Fibroblast of skin of left biceps (primary cell): ENCODE measurements at places on chromosomes 2 and 18.

GRCh38 chr18:67652288-67652687, 135.8 kb upstream of the DSEL start:
- DNase-seq: no peak

GRCh38 chr18:3209859-3210569, 9.8 kb downstream of the MYOM1 start:
- DNase-seq: no peak

GRCh38 chr2:53028225-53028624, 739.4 kb upstream of the CHAC2 start:
- DNase-seq: peak; percentile 71

GRCh38 chr2:173555833-173556232, 201.2 kb downstream of the CDCA7 start:
- DNase-seq: peak; percentile 22

DNA sequence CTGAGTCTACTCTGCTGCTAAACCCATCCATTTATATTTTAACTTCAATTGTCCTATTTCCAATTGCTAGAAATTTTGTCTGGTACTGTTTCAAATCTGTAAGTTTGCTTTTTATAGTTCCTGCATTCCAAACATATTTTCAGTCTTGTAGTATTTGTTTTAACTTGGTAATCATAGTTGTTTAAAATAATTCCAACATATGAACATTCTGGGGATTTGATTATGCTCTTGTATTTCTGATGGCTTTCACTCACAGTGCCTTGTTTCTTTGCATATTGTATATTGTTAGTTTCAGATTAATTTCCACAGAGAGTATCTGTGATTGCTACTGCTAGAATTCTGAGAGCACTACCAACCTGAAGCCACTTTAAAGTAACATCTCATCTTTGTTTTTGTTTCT, 202.4 kb downstream of the ETAA1 start:
- no peak for DNase-seq

GRCh38 chr18:23209031-23209430, 73.7 kb downstream of the CABLES1 start:
- no peak for DNase-seq

DNA sequence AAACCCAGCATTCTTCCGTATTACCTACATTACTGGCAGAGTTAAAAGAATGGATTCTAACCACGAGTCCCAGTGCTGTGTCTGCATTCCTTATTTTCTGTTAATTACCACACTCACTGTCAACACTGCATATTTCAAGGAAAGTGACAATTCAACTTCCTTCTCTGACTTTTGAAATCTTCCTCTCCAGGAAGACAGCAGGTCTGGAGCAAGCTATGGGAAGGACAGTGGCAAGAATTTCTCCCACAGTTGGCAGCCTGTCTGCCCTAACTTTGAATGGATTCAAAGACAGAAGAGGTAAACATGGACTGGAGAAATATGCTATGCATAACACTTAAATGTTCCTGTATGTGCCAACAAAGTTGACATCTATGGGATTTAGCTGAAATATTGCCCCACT, 700.5 kb upstream of the CHAC2 start:
- no peak for DNase-seq

DNA sequence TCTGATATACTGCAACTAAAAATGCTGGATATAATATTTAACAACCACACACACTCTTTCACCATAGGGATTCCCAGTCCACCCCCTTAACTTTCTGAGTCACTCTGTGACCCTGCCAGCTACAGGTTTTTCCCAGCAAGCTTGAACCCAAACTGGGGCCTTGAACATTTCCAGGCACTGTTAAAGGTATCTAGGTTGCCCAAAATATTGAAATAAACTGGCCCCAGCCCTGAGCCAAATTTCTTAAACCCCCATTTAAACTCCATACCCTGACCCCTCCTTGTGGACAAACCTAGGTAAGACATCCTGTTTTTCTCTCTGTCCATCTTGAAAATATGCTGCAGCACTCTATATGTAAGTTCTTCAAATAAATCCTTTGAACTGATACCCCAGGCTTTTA, 19.7 kb upstream of the DCTN1 start:
- DNase-seq: no peak

GRCh38 chr2:218780046-218780445, 1.9 kb upstream of the CYP27A1 start:
- DNase-seq: no peak
